ENCODE measurements at places on chromosomes 7 and 10.

DNA sequence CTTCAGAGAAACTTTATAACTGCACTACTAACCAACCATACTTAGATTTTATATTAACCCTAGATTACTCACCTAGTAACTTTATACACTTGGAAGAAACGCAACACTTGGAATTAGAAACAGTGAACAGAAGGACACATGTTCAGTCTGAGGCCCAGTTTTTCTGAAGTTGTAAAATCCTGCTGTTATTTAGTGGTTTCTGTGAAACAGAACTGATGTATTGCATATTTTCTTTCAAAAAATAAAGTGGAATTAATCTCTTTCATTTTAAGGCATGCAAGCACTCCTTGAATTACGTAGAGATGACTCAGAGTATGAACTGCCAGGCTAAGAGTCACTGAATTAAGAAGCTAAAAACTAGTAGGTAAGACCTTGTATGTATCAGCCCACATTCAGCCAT is 215.8 kb downstream of the SKAP2 start:
- no peak for DNase-seq

GRCh38 chr7:105837765-105838626 is 38.4 kb downstream of the ATXN7L1 start:
- DNase-seq: peak; percentile 38

GRCh38 chr10:1316121-1316808 is 260.1 kb downstream of the WDR37 start:
- no peak for DNase-seq

DNA sequence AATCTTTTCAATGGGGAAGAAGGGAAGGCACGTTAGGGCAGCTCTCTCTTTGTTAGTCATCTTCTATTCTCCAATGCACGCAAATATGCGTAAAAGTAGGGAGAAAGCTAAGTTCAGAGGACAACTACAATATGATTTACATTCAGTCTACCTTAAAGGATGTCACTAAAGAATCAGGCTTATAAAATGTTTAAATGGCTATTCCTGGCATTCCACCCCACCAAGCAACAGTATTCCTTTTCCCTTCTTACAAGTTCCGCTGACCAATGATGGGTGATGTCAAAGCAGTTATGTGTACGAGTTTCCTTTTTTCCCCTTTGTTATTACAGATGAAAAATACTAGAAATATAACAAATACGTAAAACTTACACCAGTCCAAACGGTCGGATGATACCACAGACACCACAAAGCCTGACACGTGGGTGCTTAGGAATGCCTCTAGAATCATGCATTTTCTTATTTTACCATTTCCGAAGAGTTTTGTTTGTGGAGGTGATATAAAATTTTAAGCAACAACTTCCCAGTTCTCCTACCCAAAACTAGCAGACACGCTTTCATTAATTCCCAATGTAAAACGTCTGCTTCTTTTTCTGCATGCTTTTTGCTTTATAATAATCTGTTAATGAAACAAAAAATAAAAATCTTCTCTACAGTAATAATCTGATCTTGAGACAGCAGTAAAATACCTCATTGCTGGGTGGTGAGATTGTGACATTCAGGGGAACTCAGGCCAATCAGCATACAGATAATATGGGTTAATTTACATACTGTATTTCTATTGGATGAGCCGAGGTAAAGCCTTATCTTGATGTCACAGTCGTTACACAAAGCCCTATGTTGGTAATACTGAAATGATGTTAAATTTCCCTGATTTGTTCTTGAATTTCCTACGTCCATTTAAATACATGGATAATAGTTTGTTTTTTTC is 708 bp upstream of the GPR85 start:
- DNase-seq: no peak

GRCh38 chr10:77068969-77069368 is 568.6 kb downstream of the KCNMA1 start:
- DNase-seq: no peak

DNA sequence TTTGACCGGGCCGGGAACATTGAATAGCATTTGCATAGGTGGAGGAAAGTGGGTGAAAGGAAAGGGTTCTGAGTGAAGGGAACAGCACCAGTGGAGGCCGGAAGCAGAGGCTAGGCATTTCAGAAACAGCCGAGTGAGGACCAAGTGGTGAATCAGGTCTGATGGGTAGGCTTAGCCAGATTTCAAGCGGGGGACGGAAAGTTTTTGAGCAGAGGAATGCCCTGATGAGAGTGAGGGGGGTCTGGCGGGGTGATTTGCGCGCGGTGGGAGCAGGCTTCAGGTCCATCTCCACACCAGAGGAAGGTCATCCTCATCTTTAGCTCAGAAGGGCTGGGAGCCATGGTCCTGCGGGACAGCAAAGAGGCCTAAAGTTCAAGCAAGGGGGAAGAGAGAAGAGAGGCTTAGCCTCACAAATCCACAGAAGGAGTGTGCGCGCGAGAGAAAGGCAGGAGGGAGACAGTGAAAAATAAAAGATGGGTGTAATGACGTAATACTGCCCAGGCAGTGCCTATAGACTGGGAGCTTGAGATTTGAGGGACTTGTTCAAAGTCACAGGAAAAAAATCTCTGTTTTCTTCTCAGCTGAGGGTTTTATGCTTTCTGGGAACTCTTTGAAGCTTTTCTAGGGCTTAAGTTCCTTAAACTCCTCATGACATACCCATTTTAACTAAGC is 1.0 kb upstream of the DENND2A start:
- DNase-seq: no peak
